ENCODE measurements at places on chromosomes 7 and 10. TPM values are rescaled to one million over a fixed set of nuclear protein-coding genes. Genes with fewer than 3 reads are reported as not detected.

DNA sequence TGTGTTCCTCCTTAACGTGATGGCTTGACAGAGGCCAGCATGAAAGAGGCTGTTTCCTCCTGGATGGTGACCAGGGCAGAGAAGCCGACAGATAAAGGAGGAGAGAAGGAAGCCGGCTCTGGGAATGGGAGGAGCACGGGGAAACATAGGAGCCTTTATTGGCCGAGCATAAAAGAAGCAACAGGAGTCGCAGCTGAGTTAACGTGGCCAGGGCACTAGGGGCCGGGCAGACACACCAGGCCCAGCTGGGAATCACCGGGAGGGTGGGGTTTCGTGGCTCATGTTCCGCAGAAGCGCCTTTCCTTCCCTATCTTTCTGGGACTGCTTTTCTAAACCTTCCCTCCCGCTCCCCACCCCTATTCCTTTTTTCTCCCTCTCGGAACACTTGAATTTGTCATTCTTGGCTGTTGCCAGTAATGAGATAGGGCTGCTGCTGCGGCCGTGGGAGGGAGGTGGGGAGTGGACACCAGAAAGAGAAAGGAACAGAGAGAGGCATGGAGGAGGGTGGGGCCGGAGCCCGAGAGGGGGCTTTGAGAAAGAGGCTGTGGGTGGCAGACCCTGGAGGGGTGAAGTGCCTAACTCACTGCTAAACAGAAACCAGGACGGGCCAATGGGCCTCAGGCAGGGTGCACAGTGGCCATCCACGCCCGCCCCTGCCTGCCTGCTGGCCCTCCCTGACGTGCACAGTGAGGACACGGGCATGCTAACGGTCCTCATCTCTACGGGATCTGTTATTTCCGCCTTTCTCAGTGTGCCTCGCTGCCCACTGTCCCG lies 65.2 kb downstream of the COL13A1 start:
- DNase-seq, result no peak

The KCNMA1 gene
- 2.2 TPM for total RNA-seq

DNA sequence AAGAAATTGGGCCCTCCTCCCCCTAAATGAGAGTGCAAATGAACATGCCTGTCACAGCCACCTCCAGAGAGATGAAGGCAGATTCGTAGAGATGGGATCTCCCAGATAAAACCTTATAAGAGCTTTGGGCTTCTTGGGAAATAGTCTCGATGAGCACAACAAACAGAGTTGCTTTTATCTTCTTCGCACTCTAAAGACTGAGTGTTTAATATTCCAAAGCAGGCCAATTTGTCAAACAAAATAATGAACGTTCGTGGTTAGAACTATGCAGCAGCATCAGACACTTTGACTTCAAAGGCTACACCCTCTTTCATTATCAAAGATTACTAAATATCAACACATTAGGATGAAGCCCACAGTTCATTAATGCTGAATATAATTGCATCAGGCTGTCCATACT lies 256.2 kb downstream of the SKIDA1 start:
- DNase-seq, result no peak

The ZNF467 gene
- 7.0 TPM for total RNA-seq

The NAT16 gene
- not detected for total RNA-seq

GRCh38 chr10:91196268-91197048 lies 24.0 kb upstream of the PCGF5 start:
- DNase-seq, result no peak

The OR6V1 gene
- total RNA-seq, result not detected

- peak; percentile 33 for DNase-seq
Observed at GRCh38 chr7:2046581-2047565, 185.9 kb downstream of the MAD1L1 start.

The FERD3L gene
- total RNA-seq, result not detected

DNA sequence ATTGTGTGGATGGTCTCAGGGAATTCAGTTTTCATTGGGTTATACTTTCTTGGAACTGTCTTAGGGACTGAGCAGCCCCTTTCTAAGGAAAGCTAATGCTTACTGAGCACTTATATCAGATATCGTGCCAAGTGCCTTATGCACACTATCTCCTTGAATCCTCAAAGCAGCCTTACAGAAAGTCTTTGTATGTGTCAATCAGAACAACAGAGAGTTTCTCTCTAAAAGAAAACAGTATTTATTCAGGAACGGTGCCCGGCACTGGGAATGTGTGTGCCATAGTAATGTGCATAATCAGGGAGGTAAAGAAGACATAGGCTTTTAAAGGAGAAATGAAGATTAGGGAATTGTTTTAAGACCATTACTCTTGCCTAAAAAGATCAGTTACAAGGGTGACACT lies 17.3 kb downstream of the ANTXRL start:
- no peak for DNase-seq

The ITPRID1 gene
- not detected for total RNA-seq

GRCh38 chr10:119997429-119997828 lies 104.9 kb downstream of the SEC23IP start:
- DNase-seq, result no peak

DNA sequence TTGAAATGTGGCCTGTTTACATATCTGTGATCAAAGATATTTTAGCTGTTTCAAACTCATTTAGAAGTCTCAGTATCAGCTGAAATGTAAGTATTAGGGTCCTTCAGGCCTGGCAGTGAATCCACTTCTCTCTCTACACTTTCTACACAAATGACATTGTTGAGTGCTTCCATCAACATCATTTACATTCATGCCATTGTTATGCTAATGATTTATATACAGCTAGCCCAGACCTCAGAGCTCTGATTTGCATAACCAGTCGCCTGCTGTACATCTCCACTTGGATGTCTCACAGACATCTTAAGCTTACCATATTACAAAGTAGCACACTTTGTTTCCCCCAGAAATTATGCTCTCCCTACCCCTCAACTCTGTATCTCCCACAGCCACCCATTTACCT lies 71.6 kb downstream of the GSDME start:
- DNase-seq, result no peak

- DNase-seq, result peak; percentile 56
Observed at GRCh38 chr7:5320391-5320790, 37.6 kb downstream of the SLC29A4 start.

- no peak for DNase-seq
Observed at GRCh38 chr7:141045842-141046620, 27.8 kb upstream of the TMEM178B start.

DNA sequence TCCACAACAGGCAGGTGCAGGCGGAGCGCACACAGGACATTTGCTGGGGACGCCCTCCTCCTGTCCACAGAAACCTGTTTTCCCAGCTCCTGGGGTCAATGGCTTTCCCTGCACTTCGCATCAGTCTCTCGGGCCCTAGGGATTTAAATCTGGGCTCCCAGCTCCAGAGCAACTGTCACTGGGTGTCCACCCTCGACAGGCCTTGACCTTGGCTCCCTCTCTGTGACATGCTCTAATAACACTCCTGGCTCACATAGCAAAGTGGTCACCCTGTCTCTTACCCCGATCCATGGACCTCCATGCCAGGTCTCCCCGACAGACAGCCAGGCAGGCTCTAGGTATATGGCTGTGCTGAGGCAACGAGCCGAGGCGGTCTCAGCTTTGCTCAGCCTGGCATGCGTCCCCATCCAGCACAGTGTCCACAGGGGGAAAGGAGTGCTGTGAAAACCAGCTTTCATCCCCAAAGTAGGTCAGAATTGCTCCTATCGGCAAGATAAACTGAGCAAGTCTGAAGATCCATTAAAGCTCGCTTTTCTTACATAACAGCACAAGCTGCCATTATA lies 195.6 kb downstream of the TNS3 start:
- no peak for DNase-seq

DNA sequence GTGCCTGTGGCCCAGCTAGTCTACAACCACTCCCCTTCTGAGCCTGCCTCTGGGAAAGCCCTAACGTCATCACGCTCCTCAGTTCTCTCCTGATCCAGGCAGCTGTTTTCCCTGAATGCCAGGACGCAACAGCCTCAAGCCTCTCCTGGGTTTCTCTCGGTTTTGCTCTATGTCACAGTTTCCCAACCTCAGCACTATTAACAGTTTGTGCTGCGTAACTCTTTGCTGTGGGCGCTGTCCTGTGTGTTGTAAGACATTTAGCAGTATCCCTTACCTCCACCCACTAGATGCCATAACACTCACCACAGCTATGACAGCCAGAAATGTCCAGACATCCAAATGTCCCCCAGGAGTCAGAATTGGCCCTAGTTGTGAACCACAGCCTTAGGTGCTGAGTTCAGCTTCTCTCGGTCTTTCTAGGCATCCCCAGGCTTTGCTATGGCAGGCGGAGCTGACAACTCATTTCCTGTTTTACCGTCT lies 226.3 kb upstream of the NPVF start:
- DNase-seq, result peak; percentile 53

The TSPAN13 gene
- 16.7 TPM for total RNA-seq

- DNase-seq, result no peak
Observed at GRCh38 chr7:11077816-11078215, 104.1 kb downstream of the PHF14 start.

- DNase-seq, result no peak
Observed at GRCh38 chr7:155652156-155653114, 8.0 kb downstream of the RBM33 start.

The MNX1 gene
- not detected for total RNA-seq

GRCh38 chr7:69476416-69476815 lies 121.9 kb upstream of the AUTS2 start:
- DNase-seq, result no peak

DNA sequence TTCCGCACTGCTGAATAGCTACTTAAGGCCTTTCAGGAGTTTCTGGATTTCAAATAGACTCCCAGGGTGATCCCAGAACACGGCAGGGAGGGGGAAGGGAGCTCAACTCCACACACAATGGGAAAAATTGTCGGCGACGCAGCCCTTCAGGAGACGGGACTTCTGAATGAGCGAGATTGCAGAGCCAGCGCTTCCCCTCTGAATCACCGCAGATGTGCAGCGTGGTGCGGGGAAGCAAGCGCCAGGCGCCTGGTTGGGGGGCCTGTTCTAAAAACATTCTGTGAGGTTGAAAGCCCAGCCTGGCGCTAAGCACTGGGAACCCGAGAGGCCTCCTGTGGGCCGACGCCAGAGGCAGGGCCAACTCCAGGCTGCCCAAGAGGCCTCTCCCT lies 163.3 kb downstream of the MAD1L1 start:
- DNase-seq, result no peak

DNA sequence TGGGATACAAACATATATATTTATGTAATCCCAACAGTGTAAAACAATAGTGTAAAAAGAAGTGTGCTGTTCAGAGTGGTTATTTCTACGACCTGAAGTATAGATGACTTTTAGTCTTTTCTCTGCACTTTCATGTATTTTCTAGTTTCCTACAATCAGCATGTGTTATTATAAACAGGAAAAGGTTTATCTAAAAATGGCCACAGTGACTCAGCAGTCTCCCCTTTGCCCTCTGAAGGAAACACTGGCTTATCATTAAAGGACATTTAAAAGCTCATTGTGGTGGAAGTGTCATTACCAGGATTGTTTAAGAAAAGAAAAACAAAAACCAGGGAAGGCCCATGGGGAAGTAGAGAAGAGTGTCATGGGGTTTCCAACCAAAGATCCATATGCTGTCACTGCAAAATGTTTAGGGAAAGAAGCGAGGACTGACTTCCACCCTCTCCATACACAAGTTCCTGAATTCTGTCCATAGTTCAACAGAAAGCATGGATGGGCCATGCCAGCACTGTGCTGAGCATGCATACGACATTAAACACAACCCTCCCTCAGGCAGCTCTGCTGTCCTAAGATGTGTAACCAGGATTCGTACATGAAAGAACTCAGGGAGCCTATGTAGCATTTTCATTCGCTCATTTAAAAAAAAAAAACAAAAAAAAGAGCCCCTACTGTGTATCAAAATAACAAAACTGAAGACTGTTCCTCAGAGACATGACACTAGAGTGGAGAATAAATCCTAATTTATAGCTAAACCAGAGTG lies 10.2 kb downstream of the CYREN start:
- DNase-seq, result peak; percentile 57

GRCh38 chr7:79664884-79665676 lies 211.6 kb upstream of the MAGI2 start:
- DNase-seq, result peak; percentile 20

The RBP3 gene
- total RNA-seq, result not detected

DNA sequence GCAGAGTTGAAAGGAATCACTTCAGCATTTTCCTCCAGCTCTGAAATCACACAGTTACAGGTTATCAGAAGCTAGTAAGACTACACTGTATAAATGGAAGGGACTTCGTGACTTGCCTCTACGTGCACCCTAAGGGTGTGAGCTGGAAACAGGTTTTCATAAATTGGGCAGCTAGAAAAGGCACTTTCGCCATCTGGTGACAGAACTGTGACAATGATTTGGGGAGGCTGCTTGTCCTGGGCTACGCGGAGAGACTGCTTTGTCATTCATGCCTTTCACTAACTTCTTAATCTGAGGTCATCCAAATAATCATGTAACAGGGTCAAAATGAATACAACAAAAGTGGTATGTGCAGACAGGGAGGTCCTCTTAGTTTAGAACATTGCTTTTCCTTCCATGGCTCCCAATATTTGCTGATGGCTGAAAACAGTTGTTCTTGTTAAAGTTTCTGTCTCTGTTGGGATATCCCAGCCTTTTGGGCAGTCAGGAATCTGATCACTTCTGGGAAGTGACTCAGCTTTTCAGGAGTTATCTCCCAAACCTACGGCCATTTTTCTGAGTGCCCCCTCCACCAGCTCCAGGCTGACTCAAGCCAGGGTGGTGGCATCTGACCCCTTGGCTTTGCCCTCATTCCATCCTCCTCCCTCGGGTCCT lies 17.8 kb downstream of the VWC2 start:
- no peak for DNase-seq

- no peak for DNase-seq
Observed at GRCh38 chr10:14531974-14532373, 201.2 kb upstream of the FRMD4A start.

The SPOCK2 gene
- total RNA-seq, result 10.4 TPM

DNA sequence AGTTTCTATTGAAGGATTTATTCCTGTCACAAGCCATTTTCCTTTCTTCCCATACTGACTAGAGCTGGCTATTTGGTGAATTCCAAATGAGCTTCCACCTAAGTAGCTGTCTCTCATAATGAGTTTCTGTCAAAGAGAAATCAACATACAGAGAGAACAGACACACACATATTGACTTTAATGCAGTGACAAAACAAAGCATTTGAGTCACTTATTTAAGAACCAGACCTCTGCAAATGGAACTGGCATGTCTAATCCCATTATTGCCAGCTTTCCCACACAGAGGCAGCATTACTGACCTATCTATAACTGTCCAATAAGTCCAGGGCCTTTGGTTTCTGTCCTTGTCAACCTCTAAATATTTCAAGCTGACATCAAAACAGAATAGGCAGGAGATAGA lies 179.3 kb upstream of the CSTF2T start:
- no peak for DNase-seq
